Calu3 (cell line): ENCODE measurements at places on chromosomes 6 and 20. TPM values are rescaled to one million over a fixed set of nuclear protein-coding genes. Genes with fewer than 3 reads are reported as not detected.

The SLC4A11 gene
- 9.4 and 11.0 TPM in 2 replicates for total RNA-seq

The ASF1A gene
- 17.2 and 19.7 TPM in 2 replicates for total RNA-seq

The FNDC11 gene
- 0.24 TPM in 1 of 2 replicates, not detected in the other for total RNA-seq

The NNAT gene
- total RNA-seq, result not detected in 2 replicates

The PABPC1L gene
- total RNA-seq, result 172 and 182 TPM in 2 replicates

GRCh38 chr6:1395941-1396908, 6.8 kb downstream of the FOXF2 start:
- H3K4me3 ChIP-seq, result no peak overlapping the region
- no peaks in the 10 kb centered on the region for H3K36me3 ChIP-seq
- peaks cover 72% of the 10 kb centered on the region for H3K27me3 ChIP-seq
- no peak overlapping the region for H3K27ac ChIP-seq
- H3K4me1 ChIP-seq, result no peaks in the 10 kb centered on the region
- DNase-seq, result no peak

DNA sequence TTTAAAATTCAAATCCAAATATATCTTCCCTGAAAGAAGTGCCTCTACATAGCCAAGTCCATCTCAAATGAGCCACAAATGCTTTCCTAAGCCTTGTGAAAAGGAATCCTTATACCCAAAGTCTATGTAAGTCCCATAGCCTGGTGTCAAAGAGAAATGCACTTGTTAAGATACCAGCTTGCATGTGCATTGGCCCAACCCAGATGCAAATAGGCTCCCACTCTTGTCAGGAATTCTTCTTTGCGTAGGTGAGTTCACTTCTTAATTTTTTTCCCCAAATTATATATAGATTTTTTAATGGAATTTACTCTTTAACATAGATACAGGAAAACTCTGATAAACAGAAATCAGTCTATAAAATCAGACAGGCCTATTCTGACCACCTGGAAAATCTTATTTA, 105.6 kb downstream of the RALGAPA2 start:
- H3K36me3 ChIP-seq, result peaks cover 3% of the 10 kb centered on the region
- H3K4me3 ChIP-seq, result no peak overlapping the region
- no peak overlapping the region for H3K27ac ChIP-seq
- H3K4me1 ChIP-seq, result no peaks in the 10 kb centered on the region
- no peak for DNase-seq

- no peaks in the 10 kb centered on the region for H3K27me3 ChIP-seq
- no peaks in the 10 kb centered on the region for H3K36me3 ChIP-seq
- no peak overlapping the region for H3K27ac ChIP-seq
- H3K4me3 ChIP-seq, result no peak overlapping the region
These were observed 57.3 kb upstream of the SMLR1 start for GRCh38 chr6:130769861-130770260.

GRCh38 chr6:142850679-142851423, 94.1 kb downstream of the HIVEP2 start:
- DNase-seq, result no peak
- no peak overlapping the region for H3K4me3 ChIP-seq
- peaks cover 79% of the 10 kb centered on the region for H3K4me1 ChIP-seq
- peak overlapping the region; percentile 75 for H3K27ac ChIP-seq
- H3K36me3 ChIP-seq, result peaks cover 10% of the 10 kb centered on the region

- H3K27me3 ChIP-seq, result no peaks in the 10 kb centered on the region
- no peak overlapping the region for H3K27ac ChIP-seq
- no peak overlapping the region for H3K4me3 ChIP-seq
- H3K4me1 ChIP-seq, result no peaks in the 10 kb centered on the region
- H3K36me3 ChIP-seq, result no peaks in the 10 kb centered on the region
- DNase-seq, result no peak
These were observed 68.9 kb upstream of the SCGN start for GRCh38 chr6:25583099-25583498.

DNA sequence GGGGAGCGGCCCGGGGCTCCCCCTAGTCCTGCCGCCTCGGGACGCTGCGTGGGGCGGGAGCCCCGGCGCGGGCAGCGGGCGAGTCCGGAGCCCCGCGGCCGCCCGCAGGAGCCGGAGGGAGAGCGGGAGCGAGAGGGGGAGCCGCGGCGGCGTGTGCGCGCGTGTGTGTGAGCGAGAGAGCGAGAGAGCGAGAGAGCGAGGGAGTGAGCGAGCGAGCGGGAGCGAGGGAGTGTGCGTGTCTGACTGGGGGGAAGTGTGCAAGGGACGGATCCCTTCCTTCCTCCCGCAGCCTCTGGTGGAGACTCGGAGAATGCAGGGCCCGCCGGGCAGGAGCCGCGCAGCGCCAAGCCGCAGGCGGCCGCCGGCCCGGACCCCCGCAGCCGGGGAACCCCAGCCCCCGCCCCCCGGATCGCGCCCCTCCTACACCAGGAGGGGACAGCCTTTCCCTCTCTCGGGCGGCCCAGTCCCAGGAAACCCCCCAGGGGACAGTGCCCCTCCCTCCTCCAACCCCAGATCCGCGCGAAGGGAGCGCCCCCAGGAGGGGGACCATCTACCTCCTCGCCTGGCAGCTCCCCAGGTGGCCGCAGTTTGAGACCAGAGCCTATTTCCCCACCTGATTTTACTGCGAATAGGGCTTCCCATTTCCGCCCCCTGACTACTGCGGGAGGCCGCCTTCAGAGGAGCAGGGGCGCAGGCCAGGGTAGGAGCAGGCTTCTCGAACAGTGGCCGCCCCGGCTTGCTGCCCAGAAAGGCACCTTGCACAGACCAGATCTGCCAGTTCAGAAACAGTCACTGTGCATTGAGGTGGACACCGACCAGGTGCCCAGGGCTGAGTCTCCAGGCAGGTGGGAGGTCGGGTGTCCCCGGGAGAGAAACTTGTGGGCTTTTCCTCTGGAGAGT, at the start of gene CDH22:
Gene CDH22 (minus strand): TSS at position 241 of the 900 bp plus-strand sequence. CDS start 57,204 bp downstream, outside the sequence.
- peaks cover 88% of the 10 kb centered on the region for H3K27me3 ChIP-seq
- peak; percentile 79 for DNase-seq
- peaks cover 5% of the 10 kb centered on the region for H3K36me3 ChIP-seq
- no peaks in the 10 kb centered on the region for H3K4me1 ChIP-seq
- no peak within 1 kb of the TSS for H3K27ac ChIP-seq

DNA sequence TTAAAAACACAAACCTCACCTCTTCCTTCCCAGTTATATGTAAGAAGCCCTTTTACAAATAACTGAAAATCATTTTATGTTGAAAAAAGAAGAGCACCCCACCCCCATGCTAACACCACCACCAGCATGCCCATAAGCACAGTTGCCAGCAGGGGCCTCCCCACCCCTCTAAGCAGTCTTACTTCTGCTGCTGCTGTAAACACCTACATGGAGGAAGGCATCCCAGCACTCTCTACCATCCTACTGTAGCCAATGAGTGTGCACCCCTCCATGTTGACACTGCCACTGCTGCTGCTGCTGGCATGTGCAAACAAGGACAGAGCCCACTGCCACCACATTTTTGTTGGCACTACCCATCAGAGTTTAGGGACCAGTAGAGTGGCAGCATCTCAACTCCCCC, 49.6 kb upstream of the PHIP start:
- H3K36me3 ChIP-seq, result no peaks in the 10 kb centered on the region
- no peaks in the 10 kb centered on the region for H3K27me3 ChIP-seq
- H3K4me1 ChIP-seq, result no peaks in the 10 kb centered on the region
- H3K4me3 ChIP-seq, result no peak overlapping the region

GRCh38 chr6:132731086-132731485, 17.2 kb upstream of the VNN1 start:
- H3K36me3 ChIP-seq, result peaks cover 9% of the 10 kb centered on the region
- no peaks in the 10 kb centered on the region for H3K27me3 ChIP-seq
- H3K27ac ChIP-seq, result no peak overlapping the region
- H3K4me3 ChIP-seq, result no peak overlapping the region

- no peaks in the 10 kb centered on the region for H3K36me3 ChIP-seq
- H3K4me3 ChIP-seq, result no peak within 1 kb of the TSS
- peak; percentile 67 for DNase-seq
- peaks cover 8% of the 10 kb centered on the region for H3K4me1 ChIP-seq
- H3K27ac ChIP-seq, result no peak within 1 kb of the TSS
These were observed at the start of gene CALHM5 for GRCh38 chr6:116511424-116512110. CALHM5 (plus strand) TSS chr6:116511639; CDS start chr6:116511697, 58 bp downstream.

DNA sequence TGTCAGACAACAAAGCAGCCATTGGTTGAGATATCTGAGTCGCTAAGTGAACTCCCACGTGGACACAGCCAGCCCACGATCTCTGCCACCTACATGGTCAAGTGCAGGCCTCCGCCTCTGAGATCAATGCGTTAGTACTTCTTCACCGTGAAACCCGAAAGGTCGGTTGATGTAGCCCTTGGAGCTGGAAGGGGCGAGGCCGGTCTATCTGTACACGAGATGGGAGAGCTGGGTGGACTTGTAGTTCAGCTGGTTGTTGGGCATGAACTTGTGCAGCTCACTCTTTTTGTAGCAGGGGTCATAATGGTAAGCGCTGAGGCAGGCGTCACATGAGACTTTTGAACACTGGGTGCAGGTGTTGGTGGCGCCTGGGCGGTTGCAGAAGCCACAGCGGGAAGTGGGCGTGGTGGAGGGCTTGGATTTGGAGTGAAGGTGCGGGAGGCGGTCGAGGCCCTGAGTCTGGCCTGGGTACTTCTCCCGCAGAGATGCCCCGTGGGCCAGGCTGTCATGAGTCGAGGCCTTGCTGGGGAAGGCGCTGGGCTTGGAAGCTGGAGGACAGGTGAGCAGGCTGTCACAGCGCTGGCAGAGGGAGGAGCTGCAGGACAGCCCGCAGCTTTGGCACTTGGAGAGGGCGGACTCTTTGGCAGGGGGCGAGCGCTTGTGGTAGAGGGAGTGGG, 9.8 kb downstream of the SPATA2 start:
- no peak overlapping the region for H3K4me3 ChIP-seq
- no peak overlapping the region for H3K27ac ChIP-seq
- no peaks in the 10 kb centered on the region for H3K27me3 ChIP-seq
- H3K4me1 ChIP-seq, result peaks cover 14% of the 10 kb centered on the region
- H3K36me3 ChIP-seq, result peaks cover 43% of the 10 kb centered on the region

DNA sequence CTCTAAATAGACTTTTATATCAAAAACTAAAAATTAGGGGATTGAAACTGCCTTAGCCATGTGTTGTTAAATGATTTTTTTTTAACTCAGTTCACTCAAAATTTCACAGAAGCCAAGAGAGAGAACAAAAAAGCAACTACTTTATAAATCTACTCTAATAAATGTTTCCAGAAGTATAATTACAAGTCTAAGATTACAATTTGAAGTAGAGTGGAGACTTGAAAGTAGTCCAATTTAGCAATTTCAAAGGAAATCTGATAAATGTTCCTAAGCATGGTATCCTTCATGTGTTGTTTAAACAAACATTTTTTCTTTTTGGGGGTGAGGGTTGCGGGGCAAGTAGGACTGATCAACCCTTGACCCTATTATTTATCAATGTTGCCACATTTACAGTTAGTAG, 72.6 kb downstream of the PHIP start:
- H3K36me3 ChIP-seq, result peaks cover 16% of the 10 kb centered on the region
- H3K27me3 ChIP-seq, result no peaks in the 10 kb centered on the region
- H3K4me1 ChIP-seq, result no peaks in the 10 kb centered on the region
